SJSA1 (cell line): ENCODE measurements at places on chromosomes 7 and 10. TPM values are rescaled to one million over a fixed set of nuclear protein-coding genes. Genes with fewer than 3 reads are reported as not detected.

Gene RADIL
- 0.24 TPM in 1 of 2 replicates, not detected in the other for total RNA-seq

Gene VWDE
- not detected in 2 replicates for total RNA-seq

Gene SRRM3
- total RNA-seq, result 0.24 TPM in 1 of 2 replicates, not detected in the other

Gene TMEM270
- not detected in 2 replicates for total RNA-seq
